ENCODE measurements at places on chromosomes 3 and 15.

DNA sequence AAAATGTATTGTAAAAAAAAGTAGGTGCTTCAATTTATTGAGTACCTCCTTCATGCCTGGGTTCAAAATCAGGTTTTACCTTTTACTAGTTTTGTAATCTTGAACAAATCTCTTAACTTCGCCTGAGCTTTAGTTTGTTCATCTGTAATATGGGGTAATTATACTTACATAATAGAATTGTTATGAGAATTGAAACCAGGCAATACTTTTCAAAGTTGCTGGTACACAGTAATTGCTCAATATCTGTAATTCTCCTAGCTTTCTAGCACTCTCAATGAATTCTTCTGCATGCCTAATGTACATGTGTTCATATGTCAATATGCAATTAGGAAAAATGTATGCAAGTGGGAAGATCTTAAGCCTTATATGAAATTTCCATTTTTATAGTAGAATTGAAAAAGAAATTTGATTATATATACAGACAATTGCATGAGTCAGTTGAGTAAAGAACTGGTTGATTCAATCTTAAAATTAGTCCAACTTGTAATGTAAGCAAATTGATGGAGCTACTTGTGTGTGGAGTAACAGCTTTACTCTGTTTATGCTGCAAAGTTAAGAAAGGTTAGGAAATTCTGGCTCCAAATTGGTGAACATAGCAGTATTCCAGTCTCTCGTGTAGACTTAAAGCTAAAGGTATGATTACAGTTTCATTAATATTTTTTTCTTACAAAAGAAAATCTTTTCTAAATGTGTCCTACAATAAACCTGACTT lies 4.1 kb downstream of the TNFSF10 start:
- no peak for DNase-seq

DNA sequence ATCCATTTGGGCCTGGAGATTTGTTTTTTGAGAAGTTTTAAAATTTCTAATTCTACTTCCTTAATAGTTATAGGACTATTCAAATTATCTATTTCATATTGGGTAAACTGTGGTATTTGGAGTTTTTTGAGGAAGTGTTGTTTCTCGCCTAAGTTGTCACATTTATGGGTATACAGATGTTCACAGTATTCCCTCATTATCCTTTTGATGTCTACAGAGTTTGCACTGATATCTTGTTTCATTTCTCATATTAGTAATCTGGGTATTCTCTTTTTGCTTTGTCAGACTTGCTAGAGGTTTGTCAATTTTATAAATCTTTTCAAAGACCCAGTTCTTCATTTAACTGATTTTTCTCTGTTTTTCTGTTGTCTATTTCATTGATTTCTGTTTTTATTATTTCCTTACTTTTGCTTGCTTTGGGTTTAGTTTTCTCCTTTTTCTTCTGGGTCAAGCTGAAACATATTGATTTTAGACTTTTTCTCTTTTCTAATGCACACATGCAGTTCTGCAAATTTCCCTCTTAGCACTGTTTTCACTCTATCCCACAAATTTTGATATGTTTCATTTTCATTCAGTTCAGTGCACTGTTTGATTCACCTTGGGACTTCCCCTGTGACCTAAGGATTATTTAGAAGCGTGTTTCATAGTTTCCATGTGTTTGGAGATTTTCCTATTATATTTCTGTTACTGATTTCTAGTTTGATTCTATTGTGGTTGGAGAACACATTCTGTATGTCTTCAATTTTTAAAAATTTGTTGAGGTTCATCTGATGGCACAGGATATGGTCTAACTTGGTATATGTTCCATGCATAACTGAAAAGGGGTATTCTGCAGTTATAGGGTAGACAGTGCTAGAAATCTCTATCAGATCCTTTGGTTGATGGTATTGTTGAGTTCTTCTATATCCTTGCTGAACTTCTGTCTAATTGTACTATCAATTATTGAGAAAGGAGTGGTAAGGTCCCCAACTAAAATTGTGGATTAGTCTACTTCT lies 79.6 kb downstream of the SUMF1 start:
- DNase-seq = no peak

DNA sequence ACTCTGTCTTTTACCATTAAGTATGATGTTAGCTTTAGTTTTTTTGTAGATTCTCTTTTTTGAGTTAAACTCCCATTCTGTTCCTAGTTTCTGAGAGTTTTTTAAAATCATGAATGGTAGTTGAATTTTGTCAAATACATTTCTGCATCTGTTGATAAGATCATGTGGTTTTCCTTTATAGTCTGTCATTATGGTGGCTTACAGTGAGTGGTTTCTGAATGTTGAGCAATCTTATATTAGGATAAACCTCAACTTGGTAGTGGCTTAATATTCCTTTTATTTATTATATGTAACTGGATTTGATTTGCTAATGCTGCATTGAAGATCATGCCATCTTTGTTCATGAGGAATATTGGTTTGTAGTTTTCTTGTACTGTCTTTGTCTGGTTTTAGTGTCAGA lies 34.8 kb downstream of the NEO1 start:
- no peak for DNase-seq

- DNase-seq = no peak
These were observed 116.9 kb downstream of the DCLK3 start for GRCh38 chr3:36647423-36647853.

- no peak for DNase-seq
These were observed 10.7 kb upstream of the SHISA5 start for GRCh38 chr3:48514431-48515227.

DNA sequence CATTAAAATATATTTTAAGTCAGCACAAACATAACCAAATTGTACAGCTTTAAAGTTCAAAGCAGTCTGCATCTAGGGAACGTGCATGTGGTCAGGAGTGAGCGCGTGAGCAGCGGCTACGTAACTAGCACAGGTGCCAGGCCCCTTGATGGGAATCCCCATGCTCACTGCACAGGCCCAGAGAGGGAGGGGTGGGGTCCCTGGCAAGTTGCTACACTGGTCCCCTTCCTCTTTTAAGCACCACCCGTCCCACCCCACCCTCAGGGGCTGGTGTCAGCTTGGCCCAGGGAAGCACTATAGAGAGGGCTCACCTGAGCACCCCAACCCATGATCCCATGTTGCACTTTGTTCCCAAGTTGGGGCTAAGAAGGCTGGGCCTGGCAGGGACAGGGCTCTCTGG lies 835 bp upstream of the GMPPB start:
- no peak for DNase-seq

- DNase-seq = no peak
These were observed 81.4 kb downstream of the DNAJB8 start for GRCh38 chr3:128385080-128385832.

DNA sequence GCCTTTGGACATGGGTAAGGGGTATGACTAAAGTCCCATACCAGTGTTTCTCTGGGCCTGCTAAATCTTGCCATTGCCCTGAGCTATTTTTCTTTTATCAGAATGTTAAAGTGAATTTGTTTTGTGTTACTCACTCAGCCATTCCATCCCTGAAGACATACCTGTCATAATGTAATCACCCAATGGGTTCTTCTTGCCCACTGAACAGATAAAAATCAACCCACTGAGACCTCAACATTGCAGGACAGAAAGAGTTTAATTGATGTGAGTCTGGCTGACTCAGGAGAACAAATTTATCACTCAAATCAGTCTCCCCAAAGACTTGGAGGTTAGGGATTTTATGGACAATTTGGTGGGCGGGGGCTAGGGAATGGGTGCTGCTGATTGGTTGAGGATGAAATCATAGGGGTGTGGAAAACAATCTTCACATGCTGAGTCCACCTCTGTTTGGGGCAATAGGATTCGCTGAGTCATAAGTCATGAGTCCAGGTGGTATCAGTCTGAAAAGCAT lies 47.4 kb downstream of the ILDR1 start:
- DNase-seq = no peak

DNA sequence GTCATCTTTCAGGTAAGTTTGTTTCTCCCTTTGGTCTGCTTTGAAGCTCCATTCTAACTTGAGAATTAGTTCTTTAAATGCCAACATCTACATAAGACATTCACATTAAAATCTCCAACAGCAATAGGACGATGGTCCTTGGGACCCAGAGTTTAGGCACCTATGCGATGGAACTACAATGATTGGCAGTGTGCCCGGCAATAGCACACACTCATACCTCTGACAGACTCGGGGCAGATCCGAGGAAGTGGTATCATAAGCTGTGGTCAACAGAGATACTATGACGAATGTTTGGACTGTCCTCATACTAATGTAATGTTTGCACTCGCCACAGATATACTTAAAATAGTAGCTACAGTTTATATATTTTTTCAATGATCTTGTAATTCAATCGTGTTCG lies 34.2 kb upstream of the NR2F2 start:
- no peak for DNase-seq

DNA sequence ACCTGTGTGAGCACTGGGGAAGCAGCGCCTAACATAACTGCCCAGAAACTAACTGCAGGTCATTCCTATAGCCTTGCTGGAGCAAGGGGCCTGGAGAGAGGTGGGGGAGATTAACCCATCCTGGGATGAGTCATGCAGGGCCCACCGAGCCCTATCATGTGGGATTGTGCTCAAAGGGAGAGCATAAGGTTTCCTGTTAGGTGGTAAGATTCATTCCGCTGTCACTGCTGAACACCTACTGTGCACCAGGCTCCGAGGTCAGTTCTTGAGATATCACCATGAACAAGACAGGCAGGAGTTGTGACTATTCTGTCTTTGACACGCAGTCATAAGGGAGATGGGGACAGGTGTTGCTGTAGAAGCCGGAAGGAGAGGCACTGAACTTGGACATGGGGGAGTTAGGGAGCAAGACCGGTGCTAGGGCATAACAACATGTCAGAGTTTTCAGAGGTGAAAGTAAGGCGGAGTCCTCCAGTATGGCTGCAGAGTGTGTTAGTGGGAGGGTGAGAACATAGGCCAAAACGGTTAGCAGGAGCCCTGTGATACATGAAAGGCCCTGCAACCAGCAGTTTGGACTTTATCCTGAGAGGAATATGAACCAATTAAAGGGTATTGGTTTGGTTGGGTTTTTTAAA lies 2.4 kb downstream of the SLC25A38 start:
- no peak for DNase-seq

GRCh38 chr3:185207931-185208746 lies 45.7 kb downstream of the EHHADH start:
- no peak for DNase-seq

- DNase-seq = peak; percentile 32
These were observed 113.9 kb downstream of the POLQ start for GRCh38 chr3:121431726-121432517.

DNA sequence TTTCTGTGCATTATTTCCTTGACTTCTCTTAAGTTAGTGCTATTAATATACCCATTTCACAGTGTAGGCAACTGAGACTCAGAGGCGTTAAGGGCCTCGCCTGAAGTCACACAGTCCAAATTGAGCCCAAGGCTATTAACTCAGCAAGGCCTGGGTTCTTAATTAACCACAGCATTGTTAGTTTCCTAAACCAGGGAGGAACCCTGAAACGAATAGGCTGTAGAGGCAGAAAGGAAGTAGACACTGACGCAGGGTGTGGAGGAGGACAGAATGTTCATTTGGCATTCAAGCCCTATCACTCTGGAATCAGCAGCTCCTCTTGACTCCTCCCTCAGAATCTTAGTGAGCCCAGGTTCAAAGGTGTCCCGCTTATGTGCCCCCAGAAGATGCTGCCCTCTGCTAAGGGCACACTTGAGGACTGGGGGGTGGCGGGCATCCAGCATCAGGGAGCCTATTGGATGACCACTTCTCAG lies 13.9 kb downstream of the ARHGEF3 start:
- DNase-seq = no peak

DNA sequence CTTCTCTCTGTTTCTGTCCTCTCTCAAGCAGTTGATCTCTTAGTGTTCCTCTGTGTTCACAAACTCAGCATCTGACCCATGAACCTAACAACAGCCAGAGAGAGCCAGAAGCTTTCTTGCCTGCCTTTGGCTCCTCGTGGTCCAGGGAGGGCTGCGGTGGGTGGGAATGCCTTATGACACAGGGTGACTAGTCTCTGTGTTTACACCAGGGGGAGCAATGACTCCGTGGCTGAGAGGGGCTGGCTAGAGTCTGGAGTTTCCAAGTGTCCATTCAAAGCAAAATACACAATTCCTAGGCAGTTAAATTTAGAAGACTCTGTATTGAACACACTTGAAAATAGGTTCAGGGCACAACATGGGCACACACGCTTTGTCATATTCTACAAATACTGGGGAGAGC lies 370.0 kb upstream of the FRG2C start:
- DNase-seq = no peak

GRCh38 chr3:20316238-20316637 lies 130.2 kb upstream of the SGO1 start:
- DNase-seq = no peak

GRCh38 chr3:186788482-186789370 lies 5.3 kb downstream of the EIF4A2 start:
- no peak for DNase-seq

GRCh38 chr3:46546896-46547440 lies 19.1 kb downstream of the LRRC2 start:
- DNase-seq = no peak

DNA sequence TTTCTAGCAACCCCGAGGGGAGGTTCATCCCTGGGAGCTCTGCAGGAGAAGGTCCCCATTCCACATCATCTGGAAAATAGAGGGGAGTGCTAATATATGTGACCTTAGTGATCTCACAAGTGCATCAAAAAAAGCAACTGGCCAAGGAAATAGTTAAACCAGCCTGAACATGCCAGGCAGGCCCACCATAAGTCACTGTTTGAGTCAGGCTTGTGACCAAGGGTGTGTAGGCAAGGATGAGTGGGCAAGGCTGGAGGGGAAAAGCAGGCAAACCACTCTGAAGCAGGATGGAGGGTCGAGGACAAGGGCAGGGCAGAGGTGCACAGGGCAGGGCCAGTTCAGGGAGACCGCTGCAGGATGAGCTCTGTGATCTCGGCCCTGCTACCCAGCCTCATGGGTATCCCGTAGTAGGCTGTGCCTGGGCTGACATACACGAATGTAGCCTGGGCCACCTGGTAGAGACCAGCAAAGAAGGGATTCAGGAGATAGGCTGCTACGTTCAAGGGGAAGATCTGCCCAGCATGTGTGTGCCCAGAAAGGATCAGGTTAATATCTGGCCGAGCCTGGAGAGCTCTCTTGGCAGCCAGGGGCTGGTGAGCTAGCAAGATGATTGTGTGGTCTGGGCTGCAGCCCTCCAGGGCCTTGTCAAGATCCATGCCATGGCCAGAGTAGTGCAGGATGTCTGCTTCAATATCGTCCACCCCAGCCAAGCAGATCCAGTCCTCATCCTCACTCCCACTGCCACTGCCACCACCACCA lies 4.3 kb downstream of the GLB1 start:
- no peak for DNase-seq

All from activated CD4-positive, alpha-beta T cell treated with anti-CD3 and anti-CD28 coated beads for 24 hours (primary cell).